Activated CD4-positive, alpha-beta T cell treated with anti-CD3 and anti-CD28 coated beads, Interleukin-2, amount 50 U/mL, for 1 hour (primary cell): ENCODE measurements at places on chromosomes 12 and 14.

DNA sequence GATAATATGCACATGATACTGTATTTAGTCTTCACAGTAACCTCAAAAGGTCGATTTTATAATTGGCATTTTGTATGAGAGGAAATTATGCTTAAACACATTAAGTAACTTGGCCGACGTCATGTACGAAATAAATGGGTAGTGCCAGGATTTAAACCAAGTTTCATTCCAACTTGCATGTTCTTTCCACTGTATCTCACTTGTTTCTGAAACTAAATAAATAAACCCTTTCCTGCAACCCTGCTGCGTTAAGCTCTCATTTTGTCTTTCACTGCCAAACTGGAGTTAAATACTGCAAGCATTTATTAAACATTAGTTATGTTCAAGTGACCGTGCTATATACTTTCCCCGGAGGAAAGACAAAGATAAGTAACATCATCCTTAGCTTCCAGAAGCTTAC, 293.9 kb upstream of the PRKD1 start:
- DNase-seq: no peak

- peak; percentile 70 for DNase-seq
These were observed 26.8 kb downstream of the APOBEC1 start for GRCh38 chr12:7638760-7639555.

GRCh38 chr12:55253281-55253680, 8.9 kb downstream of the OR6C74 start:
- no peak for DNase-seq

DNA sequence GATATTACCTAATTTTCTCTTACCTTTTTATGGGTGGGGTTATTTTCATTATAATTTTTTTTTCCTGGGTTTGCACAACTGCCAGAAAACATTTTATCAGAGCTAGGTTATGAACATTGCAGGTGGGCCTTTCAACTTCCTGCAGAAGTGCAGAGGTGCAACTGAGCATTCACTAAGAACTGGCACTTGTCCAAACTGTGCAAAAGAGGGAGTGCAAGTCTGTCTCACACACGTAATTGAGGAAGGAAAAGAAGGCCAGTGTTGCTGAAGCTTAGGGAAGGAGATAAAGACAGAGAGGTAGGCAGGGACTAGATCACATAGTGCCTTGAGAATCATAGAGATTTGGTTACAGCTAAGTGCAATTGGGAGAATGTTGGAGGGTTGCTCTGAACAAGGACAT, 14.1 kb upstream of the AMN1 start:
- no peak for DNase-seq

DNA sequence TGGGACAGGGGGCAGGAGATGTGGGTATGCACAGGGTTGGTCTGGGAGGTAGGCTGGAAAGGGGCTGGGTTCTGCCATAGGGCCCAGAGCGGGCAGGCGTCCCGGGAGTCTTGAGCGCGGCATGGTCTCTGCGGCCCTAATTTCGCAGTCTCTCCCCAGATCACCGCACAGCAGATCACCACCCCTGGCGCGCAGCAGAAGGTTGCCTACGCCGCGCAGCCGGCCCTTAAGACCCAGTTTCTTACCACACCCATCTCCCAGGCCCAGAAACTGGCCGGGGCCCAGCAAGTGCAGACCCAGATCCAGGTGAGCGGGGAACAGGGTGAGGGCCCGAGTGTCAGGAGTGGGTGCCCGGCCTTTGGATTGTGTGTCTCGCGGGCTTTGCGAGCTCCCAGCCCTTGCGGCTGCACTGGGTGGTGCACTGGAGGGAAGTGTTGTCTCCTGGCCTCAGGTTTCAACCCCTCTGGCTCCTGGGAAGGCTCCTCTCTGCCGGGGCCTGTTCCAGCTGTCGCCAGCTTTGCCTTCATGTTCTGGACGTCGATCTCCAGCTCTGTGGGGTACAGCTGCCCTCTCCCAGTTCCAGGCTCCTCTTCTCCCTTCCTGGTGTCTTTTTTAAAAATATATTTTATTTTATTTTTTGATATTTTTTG, 74.7 kb downstream of the DDX51 start:
- DNase-seq: no peak

DNA sequence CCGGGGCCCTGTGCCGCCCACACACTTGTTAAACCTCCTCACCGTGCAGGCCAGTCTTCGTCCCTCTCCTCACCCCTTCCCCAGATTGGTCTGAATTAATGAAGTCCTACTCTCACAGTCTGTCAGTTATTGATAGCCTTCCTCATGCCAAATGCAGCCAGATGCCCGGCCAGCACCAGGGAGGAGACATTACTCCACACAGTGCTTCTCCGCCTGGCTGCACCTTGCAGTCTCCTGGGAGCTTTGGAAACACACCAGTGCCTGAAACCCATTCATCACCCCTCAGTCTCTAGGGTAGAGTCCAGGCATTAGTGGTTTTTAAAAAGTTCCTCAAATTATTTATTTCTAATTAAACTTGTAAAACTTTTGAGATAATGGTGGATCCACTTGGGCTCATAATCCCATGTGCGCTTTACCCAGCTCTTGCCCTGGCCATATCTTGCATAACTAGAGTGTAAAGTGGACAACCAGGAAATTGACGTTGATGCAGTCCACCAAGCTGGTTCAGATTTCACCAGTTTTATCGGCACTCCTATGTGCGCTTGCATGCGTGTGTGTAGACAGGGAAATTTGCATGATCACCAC, 38.2 kb upstream of the TSPAN9 start:
- no peak for DNase-seq

DNA sequence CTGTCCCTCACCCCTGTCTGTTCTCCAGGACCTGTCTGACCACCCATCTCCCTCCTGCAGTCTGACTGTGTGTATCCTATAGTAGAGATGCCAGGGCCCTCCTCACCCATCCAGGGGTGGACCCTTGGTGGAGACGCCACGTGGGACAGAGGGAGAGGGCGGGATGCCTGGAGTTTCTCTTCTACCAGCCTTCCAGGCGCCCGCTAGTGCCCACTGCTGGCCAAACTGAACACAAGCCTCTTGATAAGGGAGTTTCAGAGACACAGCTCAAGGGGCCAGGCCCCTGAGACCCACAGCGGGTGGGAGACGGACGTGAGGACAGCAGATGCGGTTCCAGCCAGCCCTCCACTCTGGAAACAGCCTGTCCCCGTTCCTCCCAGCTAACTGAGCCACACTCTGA, 147.3 kb downstream of the RBM19 start:
- no peak for DNase-seq

GRCh38 chr14:88188745-88189416, 134.2 kb downstream of the KCNK10 start:
- DNase-seq: no peak

DNA sequence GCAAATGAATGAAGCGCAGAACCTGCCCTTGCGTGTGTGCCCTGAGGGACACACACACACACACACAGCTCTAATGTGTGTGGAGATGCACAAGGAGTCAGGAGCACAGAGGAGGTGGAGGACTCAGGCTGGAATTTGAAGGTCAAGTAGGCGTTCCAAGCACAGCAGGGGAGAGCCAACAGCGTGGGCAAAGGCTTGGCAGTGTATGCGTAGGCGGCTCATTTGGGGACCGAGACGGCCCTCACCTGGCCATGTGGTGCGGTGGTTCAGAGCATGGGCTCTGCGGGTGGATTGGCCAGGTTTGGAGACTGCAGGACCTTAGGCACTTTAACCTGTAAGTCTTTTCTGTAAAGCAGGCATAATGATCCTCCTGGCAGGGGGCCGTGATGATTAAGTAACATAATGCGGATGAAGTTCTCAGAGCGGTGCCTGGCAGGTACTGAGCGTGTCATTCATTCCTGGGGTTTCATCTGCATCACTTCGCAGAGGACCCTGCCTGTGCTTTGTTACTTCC, 69.5 kb upstream of the SLC24A4 start:
- DNase-seq: no peak

DNA sequence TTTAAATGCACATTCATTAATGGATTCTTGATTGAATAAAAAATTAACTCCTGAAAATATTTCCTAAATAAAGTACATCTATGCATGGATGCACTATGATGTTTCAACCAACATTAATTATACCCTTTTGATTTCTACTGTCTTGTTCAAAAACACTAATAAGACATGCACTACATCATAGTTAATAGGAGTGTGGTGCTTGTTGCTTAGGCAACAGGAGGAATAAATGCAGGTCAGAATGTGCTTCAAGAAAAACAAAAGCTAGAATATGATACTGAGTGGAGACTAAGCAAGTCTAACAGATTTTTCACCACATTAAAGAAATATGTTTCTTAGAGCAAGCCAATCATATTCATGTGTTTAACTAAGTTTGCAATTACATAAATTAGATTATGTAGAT, 495.8 kb upstream of the GARIN6 start:
- DNase-seq: no peak

DNA sequence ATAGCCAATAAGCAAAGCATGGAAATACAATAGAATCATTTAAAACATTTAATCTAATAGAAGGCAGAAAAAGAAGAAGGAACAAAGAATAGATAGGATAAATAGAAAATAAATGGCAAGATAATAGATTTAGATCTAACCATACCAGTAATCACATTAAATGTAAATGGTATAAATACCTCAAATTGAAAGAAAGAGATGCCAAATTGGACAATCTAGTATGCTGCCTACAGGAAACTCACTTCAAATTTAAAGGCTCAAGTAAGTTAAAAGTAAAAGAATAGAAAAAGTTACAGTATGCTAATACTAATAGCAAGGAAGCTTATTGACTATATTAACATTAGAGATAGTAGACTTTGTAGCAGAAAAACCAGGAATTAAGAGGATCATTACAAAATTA, 40.1 kb downstream of the RAN start:
- DNase-seq: no peak

DNA sequence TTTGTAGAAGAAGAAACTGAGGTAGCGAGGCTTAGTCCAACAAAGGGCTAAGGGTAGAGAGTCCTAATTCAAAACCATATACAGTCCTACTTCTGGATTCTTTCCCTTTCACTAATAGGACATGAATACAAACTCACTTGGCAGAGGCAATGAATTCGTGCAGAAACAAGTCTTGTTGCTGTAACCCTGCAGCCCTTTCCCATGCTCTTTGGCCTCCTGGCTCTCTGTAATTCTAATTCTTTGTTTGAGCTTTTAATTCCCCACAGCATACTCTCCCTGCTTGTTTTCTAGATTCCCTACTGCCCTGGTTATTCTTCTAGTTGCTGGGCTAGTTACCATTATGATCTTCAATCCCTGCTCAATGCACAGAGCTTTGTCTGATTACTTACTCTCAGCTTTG, 381.4 kb downstream of the ETNK1 start:
- no peak for DNase-seq

- DNase-seq: no peak
These were observed 21.7 kb downstream of the WBP11 start for GRCh38 chr12:14781563-14781962.

DNA sequence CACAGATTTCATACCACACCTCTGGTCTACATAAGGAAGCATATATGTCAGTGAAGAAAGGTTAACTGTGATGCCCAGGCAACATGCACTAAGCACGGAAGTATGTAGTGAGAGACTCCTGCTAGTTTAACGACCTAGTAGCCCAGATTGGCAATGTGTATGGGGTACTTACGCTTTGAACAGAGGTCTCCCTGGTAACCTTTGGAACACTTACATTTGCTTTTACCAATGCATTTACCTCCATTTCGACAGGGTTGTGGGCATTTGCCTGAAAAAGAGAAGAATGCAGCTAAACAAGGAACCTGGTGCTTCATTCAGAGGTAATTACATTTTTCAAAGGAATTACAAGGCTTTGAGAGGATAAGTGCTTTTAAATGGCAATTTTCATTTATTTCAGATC, 65.2 kb downstream of the WIF1 start:
- no peak for DNase-seq

- DNase-seq: no peak
These were observed 19.2 kb upstream of the MAP1LC3B2 start for GRCh38 chr12:116539905-116540482.

DNA sequence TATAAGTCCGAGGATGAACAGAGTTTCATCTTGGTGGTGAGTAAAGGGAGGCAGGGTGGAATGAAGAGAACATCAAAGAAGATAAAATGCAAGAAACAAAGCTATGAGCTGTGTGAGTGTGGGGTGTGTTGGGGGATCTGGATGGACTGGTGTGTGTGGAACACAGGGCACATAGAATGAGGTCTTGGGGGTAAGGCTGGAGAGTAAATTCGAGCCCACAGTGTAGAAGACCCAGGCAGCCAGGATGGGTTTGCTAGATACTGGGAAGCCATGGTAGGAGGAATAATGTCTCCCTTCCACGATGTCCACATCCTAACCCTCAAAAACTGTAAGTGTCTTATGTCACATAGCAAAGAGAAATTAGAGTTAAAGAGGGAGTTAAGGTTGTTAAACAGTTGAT, 6.8 kb downstream of the KCNMB4 start:
- no peak for DNase-seq

DNA sequence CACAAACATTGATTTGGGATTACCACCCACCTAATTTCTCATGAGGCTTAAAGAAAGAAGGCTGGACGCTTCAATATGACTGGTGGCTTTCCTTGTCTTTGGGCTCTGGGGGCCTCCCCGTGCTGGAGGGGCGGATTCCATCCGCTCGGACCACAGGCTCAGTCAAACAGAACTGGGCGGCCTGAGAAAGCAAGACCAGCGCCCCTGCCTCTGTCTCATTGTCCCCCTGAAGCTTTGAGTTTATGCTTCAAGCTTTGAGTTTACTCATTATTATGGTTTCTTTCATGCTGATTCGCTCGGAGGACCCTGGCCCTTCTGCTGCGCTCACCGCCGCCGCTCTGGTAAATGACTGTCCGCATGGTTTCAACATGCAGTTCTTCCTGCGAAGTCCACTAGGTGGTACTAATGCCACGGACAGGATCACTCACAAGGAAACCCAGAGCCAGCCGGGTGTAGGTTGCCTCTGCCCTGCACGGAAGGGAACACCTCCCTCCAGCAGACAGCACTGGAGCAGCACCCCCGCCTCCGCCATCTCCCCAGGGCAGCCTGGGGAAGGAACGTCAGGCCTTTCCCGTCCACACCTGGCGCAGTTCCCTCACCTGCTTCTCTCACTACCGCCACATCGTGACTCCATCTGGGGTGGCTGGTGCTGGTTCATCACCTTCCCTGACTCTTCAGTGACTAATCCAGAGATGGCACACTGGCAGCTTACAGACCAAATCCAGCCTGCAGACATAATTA, 13.2 kb upstream of the TIGAR start:
- DNase-seq: no peak

DNA sequence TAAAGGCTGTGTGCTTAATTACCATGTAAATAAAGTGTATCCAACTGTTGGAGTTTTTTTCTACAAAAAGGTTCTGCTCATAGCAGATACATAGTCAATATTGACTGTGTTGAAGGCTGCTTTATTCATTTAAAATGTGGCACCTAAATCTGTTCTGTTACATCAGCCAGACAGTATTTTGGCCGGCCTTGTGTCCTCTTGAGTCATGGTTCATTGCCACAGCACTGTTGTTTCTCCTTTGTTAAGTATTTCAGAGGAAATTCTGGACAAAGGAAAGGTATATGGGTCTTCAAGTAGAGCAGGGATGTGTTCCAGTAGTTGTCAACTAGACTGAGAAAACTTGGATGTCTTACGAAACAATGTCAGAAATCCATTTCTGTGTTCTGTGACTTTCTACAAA, 95.5 kb downstream of the SLC38A6 start:
- DNase-seq: no peak
